HCT116 (cell line): ENCODE measurements at places on chromosomes 16 and 17. TPM values are rescaled to one million over a fixed set of nuclear protein-coding genes. Genes with fewer than 3 reads are reported as not detected.

The EMC6 gene
- 62.4 TPM for total RNA-seq

GRCh38 chr17:48106802-48107136 is 797 bp upstream of the SNX11 start:
- peaks cover 3% of the 10 kb centered on the region; the same call in 1 of the 2 replicates for H3K4me1 ChIP-seq
- H3K27me3 ChIP-seq, result no peaks in the 10 kb centered on the region
- H3K36me3 ChIP-seq, result no peaks in the 10 kb centered on the region
- DNase-seq, result no peak
- peak overlapping the region; percentile 93 for H3K27ac ChIP-seq
- peak overlapping the region; percentile 82 for H3K4me3 ChIP-seq

The WNT3 gene
- 5.5 TPM for total RNA-seq

DNA sequence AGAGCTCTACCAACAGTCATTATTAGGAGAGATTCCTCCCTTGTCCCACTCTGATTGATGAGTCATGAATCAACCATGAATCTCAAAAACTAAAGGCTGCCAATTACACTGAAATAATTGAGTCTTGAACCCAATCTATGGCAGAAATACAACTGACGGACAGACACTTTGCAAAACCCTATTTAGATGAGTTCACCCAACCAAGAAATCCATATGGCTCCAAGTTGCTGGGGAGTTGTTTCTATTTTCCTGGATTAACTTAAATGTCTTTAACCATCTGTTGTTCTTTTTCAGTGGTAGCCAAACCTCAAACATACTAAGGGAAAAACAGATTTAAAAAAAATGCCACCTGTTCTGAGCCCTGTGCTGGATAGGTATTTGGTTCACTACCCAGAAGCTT is 151.0 kb downstream of the SHISA9 start:
- H3K27me3 ChIP-seq, result no peaks in the 10 kb centered on the region
- no peak overlapping the region for H3K4me3 ChIP-seq
- H3K36me3 ChIP-seq, result no peaks in the 10 kb centered on the region
- no peak for DNase-seq

DNA sequence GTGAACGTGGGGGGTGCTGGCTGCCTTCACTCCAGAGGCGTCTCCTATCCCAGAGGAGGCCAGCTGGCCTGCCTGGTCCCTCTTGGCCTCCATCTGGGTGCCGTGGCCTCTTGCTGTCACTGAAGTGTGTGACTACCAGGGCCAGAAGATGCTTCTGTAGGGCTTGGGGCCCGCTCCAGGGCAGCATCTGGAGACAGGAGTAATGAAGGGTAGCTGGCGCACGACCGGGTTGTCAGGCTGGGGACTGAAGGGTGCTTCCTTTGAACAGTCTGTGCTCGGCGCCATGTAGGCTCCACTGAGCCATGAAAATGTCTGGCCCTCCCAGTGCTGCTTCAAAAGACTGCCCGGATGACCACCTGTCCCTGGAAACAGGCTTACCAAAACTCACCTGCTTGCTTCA is 31.3 kb downstream of the ASIC2 start:
- H3K27ac ChIP-seq, result no peak overlapping the region
- no peak for DNase-seq
- no peak overlapping the region for H3K4me3 ChIP-seq

The FBXW10 gene
- total RNA-seq, result not detected

DNA sequence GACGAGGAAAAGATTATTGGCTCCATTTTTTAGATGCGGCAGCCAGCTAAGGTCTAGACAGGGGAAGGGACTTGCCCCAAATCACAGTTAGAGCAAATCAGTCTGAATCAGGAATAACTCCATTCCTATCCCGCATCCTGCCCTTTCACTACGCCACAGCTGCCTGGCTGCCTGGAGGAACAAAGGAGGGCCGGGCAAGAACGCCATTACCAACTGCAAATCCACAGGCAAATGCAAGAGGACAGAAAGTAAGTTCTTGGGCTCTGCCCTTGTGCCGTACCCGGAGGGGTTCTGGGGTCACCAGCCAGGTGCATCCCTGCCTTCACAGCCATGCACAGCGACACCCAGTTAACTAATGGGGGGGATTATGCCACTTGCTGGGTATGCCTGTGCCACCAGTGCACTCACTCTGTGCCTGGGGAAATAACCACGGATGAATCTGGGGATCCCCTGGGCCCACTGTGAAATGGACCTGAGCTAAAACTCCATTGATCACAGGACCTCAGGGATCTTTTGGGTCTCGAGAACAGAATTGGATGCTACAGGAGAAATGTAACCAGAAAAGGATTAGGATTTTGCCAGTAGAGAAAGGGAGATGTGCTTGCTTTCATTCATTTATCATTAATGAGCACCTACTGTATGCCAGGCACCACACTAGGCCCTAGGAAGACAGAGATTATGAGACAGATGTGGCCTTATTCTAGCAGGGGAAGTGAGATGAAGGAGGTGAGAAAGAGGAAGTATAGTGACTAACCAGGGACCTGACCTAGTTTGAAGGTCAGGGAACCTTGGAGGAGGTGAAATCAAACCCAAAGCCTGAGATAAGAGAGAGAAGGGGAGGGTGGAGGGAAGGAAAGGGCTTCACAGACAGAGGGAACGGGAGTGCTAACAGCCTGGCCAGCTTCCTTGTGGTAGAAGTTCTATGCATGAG is 17.7 kb downstream of the BCL7C start:
- H3K36me3 ChIP-seq, result no peaks in the 10 kb centered on the region
- peak overlapping the region; percentile 97 for H3K27ac ChIP-seq
- no peaks in the 10 kb centered on the region; the same call in 1 of the 2 replicates for H3K4me1 ChIP-seq
- no peaks in the 10 kb centered on the region for H3K27me3 ChIP-seq
- DNase-seq, result no peak

DNA sequence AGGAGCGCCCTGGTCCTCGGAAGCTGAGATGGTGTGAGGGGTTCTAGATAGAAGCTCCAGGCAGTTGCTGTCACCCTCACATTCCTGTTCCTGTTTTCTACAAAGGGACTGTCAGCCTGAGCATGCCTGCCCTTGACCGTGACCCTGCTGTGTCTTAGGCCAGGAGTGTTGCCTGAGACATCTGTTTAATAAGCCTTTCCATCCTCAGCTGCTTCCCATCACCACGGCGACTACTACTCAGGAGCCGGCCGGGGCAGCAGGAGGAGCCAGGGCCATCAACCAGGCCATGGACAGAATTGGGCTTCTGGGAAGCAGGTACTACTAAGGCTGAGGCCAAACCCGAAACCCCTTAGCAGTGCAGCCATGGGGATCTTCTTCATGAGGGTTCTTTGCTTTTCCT is 151.4 kb downstream of the KATNIP start:
- H3K36me3 ChIP-seq, result no peaks in the 10 kb centered on the region
- no peak for DNase-seq
- no peak overlapping the region for H3K4me3 ChIP-seq
- no peak overlapping the region for H3K27ac ChIP-seq
- no peaks in the 10 kb centered on the region for H3K27me3 ChIP-seq

GRCh38 chr17:12386225-12386624 is 279.5 kb upstream of the MYOCD start:
- H3K4me1 ChIP-seq, result no peaks in the 10 kb centered on the region
- no peaks in the 10 kb centered on the region for H3K36me3 ChIP-seq
- H3K27me3 ChIP-seq, result peaks cover 12% of the 10 kb centered on the region; the same call in 1 of the 2 replicates
- no peak overlapping the region for H3K4me3 ChIP-seq

DNA sequence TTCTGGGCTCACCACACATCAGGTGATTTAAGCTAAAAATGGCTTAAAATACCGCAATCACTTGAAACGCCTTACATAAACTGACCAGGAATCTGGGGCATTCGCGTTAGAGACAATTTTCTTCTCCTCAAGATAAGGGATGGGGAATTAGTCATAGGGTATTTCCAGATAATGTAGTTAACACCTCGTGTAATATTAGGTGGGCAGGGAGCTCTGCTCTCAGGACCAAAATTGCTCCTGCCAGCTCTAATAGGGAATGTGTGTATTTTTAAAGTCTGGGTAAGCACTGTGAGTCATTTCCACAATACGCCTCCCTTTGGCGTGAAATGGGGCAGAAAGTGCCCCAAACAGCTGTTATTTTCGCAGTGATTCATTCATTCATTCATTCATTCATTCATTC is 408.6 kb downstream of the MAF start:
- H3K36me3 ChIP-seq, result no peaks in the 10 kb centered on the region
- H3K27ac ChIP-seq, result no peak overlapping the region
- H3K27me3 ChIP-seq, result no peaks in the 10 kb centered on the region
- no peaks in the 10 kb centered on the region for H3K4me1 ChIP-seq

- no peak for DNase-seq
- no peaks in the 10 kb centered on the region for H3K36me3 ChIP-seq
- no peak overlapping the region for H3K27ac ChIP-seq
- no peaks in the 10 kb centered on the region for H3K4me1 ChIP-seq
- no peaks in the 10 kb centered on the region for H3K27me3 ChIP-seq
Observed at GRCh38 chr16:4593086-4593485, 21.6 kb downstream of the UBALD1 start.

DNA sequence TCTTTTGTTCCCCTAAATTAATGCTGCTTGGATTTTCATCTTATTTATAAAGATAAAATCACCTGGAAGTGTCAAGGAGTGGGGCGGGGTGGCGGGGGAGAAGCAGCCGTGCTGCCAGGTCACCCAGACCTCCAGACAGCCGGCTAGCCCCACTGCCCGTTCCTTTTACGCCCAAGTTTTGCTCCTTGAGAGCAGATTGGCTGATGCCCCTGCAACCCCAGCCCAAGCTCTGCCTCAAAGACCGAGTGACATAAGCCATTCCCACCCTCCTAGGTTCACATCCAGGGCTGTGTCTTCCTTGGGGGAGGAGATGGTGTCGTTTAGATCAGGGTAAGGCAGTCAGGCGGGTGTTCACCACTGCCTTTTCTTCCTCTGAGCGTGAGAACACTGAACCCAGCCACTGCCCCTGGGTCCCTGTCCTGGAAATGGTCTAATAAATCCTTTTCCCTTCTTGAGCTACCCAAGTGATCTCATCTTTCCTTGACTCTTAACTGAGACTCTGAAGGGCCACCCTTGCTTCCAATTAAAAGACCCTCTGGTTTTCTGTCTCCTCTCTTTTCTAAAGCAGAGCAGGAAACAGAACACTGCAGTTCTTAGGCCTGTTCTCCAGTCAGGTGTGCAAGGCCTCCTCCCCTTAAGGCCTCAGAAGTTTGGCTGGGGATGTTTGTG is 5.7 kb downstream of the PDF start:
- no peak overlapping the region for H3K4me3 ChIP-seq
- H3K36me3 ChIP-seq, result peaks cover 51% of the 10 kb centered on the region
- peak overlapping the region; percentile 9; the same call in 1 of the 2 replicates for H3K27ac ChIP-seq
- DNase-seq, result no peak
- no peaks in the 10 kb centered on the region for H3K27me3 ChIP-seq
- peaks cover 20% of the 10 kb centered on the region for H3K4me1 ChIP-seq

DNA sequence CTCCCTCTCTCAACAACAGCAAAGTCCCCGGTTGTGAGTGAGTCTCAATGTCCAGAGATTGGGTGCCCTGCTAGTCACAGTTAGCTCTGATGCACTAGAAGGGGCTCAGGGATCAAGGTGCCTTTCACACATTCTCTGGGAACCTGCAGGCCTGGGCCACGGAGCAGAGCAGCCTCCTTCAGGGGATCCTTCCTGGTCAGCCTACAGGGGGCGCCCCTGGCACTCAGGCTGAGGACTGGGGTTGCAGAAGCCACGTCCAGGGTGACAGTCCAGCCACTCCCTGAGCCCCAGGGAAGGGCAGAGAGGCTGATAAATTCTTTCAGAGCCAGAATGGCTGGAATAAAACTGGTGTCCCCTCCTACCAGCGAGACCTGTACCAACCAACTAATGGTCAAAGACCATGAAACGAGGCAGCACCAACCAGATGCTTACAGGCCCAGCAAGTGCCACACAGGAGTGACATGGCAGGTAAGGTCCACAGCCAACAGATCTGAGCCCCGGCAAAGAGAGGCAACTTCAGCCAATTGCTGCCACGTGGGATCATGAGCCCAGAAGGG is 43.5 kb downstream of the ST3GAL2 start:
- H3K4me3 ChIP-seq, result no peak overlapping the region
- H3K27me3 ChIP-seq, result no peaks in the 10 kb centered on the region
- no peak for DNase-seq
- H3K36me3 ChIP-seq, result no peaks in the 10 kb centered on the region

DNA sequence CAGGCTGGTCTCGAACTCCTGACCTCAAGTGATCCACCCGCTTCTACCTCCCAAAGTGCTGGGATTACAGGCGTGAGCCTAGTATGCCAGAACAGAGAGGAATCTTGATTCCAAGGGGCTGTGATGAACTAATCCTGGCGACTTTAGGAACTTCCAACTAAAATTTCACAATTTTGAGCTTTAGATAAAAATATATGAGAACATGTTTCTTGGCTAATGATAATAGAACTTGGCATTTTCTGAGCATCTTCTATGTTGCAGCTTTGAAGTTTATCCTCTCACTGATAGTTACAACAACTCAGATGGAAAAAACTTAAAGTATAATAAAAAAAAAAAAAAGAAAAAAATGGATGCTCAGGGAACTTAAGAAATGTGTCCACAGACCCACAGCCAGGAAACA is 69.8 kb upstream of the WSCD1 start:
- no peaks in the 10 kb centered on the region for H3K36me3 ChIP-seq
- H3K27me3 ChIP-seq, result peaks cover 59% of the 10 kb centered on the region
- no peaks in the 10 kb centered on the region for H3K4me1 ChIP-seq
- H3K4me3 ChIP-seq, result no peak overlapping the region

The KRTAP2-3 gene
- 6.3 TPM for total RNA-seq

The CARD14 gene
- 0.25 TPM for total RNA-seq

GRCh38 chr16:17408955-17409441 is 61.8 kb downstream of the XYLT1 start:
- H3K4me1 ChIP-seq, result no peaks in the 10 kb centered on the region
- H3K27me3 ChIP-seq, result no peaks in the 10 kb centered on the region
- no peak overlapping the region for H3K27ac ChIP-seq
- H3K4me3 ChIP-seq, result no peak overlapping the region
- no peaks in the 10 kb centered on the region for H3K36me3 ChIP-seq
- DNase-seq, result no peak

- no peak overlapping the region for H3K4me3 ChIP-seq
- H3K36me3 ChIP-seq, result no peaks in the 10 kb centered on the region
- H3K4me1 ChIP-seq, result peaks cover 7% of the 10 kb centered on the region
- DNase-seq, result no peak
- no peak overlapping the region for H3K27ac ChIP-seq
Observed at GRCh38 chr17:29042026-29042678, 789 bp upstream of the PIPOX start.

The KRT28 gene
- total RNA-seq, result not detected

The MC1R gene
- 12.2 TPM for total RNA-seq

DNA sequence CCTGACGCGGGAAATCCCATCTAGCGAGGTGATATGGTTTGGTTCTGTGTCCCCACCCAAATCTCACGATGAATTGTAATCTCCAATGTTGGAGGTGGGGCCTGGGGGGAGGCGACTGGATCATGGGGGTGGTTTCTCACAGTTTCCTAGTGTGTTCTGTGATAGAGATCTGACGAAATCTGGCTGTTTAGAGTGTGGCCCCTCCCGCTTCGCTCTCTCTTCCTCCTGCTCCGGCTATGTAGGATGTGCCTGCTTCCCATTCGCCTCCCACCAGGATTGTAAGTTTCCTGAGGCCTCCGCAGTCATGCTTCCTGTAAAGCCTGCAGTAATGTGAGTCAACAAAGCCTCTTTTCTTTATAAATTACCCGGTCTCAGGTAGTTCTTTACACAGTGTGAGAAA is 31.6 kb downstream of the IFT140 start:
- peaks cover 14% of the 10 kb centered on the region for H3K36me3 ChIP-seq
- H3K27me3 ChIP-seq, result no peaks in the 10 kb centered on the region
- no peak for DNase-seq
- no peak overlapping the region for H3K27ac ChIP-seq
- H3K4me1 ChIP-seq, result no peaks in the 10 kb centered on the region

The HIRIP3 gene
- 21.8 TPM for total RNA-seq

- H3K27ac ChIP-seq, result no peak overlapping the region
- no peak for DNase-seq
- no peak overlapping the region for H3K4me3 ChIP-seq
- no peaks in the 10 kb centered on the region for H3K4me1 ChIP-seq
Observed at GRCh38 chr16:49458656-49459445, 85.2 kb downstream of the C16orf78 start.
